ENCODE measurements at places on chromosomes 3 and 15. TPM values are rescaled to one million over a fixed set of nuclear protein-coding genes. Genes with fewer than 3 reads are reported as not detected.

BLM gene
- 3.8 TPM for total RNA-seq

CCDC13 gene
- total RNA-seq: 8.6 TPM

APBA2 gene
- 1.8 TPM for total RNA-seq

CISH gene
- total RNA-seq: 1.4 TPM

RPS17 gene
- total RNA-seq: 1,865 TPM

CHCHD4 gene
- total RNA-seq: 3.8 TPM

RARRES1 gene
- 47.8 TPM for total RNA-seq

SLC24A5 gene
- not detected for total RNA-seq

PRRT3 gene
- 5.5 TPM for total RNA-seq

EIF1B gene
- 9.4 TPM for total RNA-seq

COLQ gene
- 1.8 TPM for total RNA-seq

PDIA5 gene
- 59.1 TPM for total RNA-seq
